Caco-2 (cell line): ENCODE measurements at places on chromosomes 4 and X. TPM values are rescaled to one million over a fixed set of nuclear protein-coding genes. Genes with fewer than 3 reads are reported as not detected.

- no peak overlapping the region for H3K4me3 ChIP-seq
- no peak overlapping the region for H3K27ac ChIP-seq
- no peaks in the 10 kb centered on the region for H3K27me3 ChIP-seq
- H3K4me1 ChIP-seq: no peaks in the 10 kb centered on the region
These were observed 34.5 kb downstream of the KDM5C start for GRCh38 chrX:53190363-53190960.

DNA sequence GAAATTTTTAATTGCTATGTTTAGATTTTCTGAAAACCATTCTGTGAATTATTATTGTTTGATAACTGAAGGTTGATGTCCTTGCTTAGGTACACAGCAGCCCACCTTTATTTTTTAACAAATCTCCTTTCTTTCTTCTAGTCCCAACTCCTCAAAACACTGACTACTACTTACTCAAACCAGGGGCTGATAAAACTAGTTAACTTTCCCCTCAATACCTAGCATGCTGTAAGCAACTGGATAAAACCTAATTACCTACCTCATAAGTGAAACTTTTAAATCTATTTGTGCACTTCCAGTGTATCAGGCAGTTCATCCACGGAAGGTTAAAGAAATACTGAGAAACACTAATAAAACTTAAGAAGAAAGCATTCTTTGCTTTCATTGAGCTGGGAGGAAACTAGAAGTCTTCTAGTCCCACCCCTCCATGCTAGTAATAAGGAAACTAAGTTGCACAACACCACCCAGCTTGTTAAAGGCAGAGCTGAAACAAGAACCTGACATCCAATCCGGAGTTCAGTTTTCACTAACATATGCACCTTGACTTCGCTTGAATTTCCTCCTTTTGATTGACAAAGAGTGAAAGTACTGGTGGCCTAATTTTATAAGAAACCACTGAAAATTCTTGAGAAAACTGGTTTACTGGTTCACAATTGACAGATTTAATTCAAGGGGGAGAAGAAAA, 180.2 kb upstream of the TET2 start:
- H3K27ac ChIP-seq: peak overlapping the region; percentile 60
- H3K4me3 ChIP-seq: no peak overlapping the region
- DNase-seq: no peak
- peaks cover 3% of the 10 kb centered on the region; the same call in 1 of the 2 replicates for H3K4me1 ChIP-seq
- H3K27me3 ChIP-seq: no peaks in the 10 kb centered on the region
- H3K36me3 ChIP-seq: no peaks in the 10 kb centered on the region

Gene PRKX
- total RNA-seq: 20.3 and 23.3 TPM in 2 replicates

- no peak overlapping the region for H3K27ac ChIP-seq
- no peaks in the 10 kb centered on the region for H3K27me3 ChIP-seq
- peaks cover 11% of the 10 kb centered on the region for H3K4me1 ChIP-seq
These were observed 13.4 kb upstream of the PLCXD1 start for GRCh38 chrX:267771-268261.

- no peak for DNase-seq
- H3K27ac ChIP-seq: no peak overlapping the region
- no peak overlapping the region for H3K4me3 ChIP-seq
- H3K4me1 ChIP-seq: no peaks in the 10 kb centered on the region
These were observed 21.3 kb downstream of the AREG start for GRCh38 chr4:74466242-74466641.
